ENCODE measurements at places on chromosomes 12 and 14. TPM values are rescaled to one million over a fixed set of nuclear protein-coding genes. Genes with fewer than 3 reads are reported as not detected.

- DNase-seq: no peak
- H3K27me3 ChIP-seq: no peaks in the 10 kb centered on the region
- peaks cover 32% of the 10 kb centered on the region for H3K4me1 ChIP-seq
- H3K27ac ChIP-seq: no peak overlapping the region
- no peaks in the 10 kb centered on the region for H3K36me3 ChIP-seq
Observed at GRCh38 chr14:69676723-69677122, 65.3 kb downstream of the SUSD6 start.

- no peak overlapping the region for H3K27ac ChIP-seq
- no peak overlapping the region for H3K4me3 ChIP-seq
- DNase-seq: no peak
- no peaks in the 10 kb centered on the region for H3K4me1 ChIP-seq
- H3K36me3 ChIP-seq: peaks cover 4% of the 10 kb centered on the region
Observed at GRCh38 chr14:73153272-73153671, 17.0 kb downstream of the PSEN1 start.

DNA sequence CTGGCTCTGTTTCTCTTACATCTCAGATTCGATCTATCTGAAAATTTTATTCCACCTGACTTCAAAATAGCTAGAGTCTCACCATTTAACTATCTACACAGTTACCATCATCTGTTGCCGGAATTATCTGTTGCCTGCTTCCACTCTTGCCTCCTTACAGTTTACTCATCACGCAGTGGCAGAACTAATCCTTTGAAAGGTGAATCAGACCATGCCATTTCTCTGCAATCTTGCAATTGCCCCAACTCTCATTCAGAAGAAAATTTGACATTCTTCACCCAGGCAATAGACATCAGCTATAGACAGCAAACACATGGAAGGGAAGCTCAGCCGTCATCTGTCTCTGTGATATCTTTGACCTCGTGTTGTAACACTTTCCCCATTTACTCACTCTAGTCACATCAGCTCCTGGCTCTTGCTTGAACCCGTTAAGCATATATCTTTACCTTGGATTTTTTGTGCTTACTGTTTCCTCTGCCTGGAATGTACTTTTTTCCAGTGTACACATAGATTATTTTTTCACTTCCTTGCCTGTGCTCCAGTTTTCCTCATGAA, 85.5 kb downstream of the PDE3A start:
- no peak overlapping the region for H3K4me3 ChIP-seq
- DNase-seq: no peak
- H3K27me3 ChIP-seq: no peaks in the 10 kb centered on the region
- peaks cover 11% of the 10 kb centered on the region for H3K4me1 ChIP-seq
- no peaks in the 10 kb centered on the region for H3K36me3 ChIP-seq

- H3K4me1 ChIP-seq: no peaks in the 10 kb centered on the region
- H3K27me3 ChIP-seq: no peaks in the 10 kb centered on the region
- DNase-seq: no peak
- peaks cover 61% of the 10 kb centered on the region for H3K36me3 ChIP-seq
Observed at GRCh38 chr14:21406213-21406612, 22.4 kb upstream of the SUPT16H start.

GRCh38 chr12:49058366-49059044, 2.1 kb downstream of the KMT2D start:
- H3K4me1 ChIP-seq: peaks cover 23% of the 10 kb centered on the region
- H3K4me3 ChIP-seq: peak overlapping the region; percentile 79
- no peak for DNase-seq
- H3K36me3 ChIP-seq: peaks cover 42% of the 10 kb centered on the region

DNA sequence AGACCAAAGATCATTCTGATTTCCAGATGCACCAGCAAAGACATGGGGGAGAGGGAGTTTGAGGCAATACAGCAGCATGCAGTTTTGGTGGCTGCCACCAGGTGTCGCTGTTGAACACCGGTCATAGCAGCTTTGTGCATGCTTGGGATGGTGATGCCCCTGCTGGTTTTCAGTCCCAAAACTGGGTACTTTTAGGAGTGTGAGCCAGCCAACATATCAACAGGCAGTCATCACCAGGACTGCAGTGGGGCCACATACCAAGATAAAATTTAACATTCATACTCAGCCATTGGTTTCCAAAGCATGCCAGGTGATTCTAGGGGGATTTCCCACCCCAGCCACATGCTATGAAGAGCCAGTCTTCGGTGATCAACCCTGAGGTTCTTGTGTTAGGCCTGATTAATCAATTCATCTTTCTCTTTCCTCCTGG, 64.2 kb downstream of the PHETA1 start:
- peak; percentile 39 for DNase-seq
- no peaks in the 10 kb centered on the region for H3K4me1 ChIP-seq
- H3K36me3 ChIP-seq: no peaks in the 10 kb centered on the region

PRMT5 gene
- total RNA-seq: 113 TPM

NUMB gene
- 75.2 TPM for total RNA-seq

TAS2R19 gene
- total RNA-seq: 4.5 TPM

OR6C76 gene
- total RNA-seq: not detected
